NCI-H1417 (cell line): ENCODE measurements at places on chromosomes 1 and 21.

- peak; percentile 34 for DNase-seq
These were observed 167.9 kb upstream of the IRF2BP2 start for GRCh38 chr1:234777856-234778220.

- DNase-seq, result no peak
These were observed 647 bp downstream of the SDHB start for GRCh38 chr1:17053086-17053684.

DNA sequence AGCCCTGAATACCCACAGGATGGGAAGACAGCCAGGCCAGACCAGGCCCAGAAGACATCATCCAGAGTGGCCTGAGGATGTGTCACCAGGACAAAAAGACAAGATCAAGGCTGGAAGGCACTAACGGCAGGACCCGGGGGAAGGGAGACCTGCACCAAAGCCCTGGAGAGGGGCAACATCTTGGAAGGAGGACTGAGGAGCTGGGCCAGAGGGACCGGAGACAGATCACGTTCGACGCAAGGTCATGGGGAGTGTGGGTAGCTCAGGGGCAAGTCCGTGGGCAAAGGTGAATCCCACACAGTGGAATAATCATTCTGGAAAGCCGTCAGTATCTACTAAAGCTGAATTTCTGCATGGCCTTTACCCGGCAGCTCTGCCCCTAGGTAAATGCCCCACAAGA lies 478.6 kb downstream of the MATN1 start:
- no peak for DNase-seq

DNA sequence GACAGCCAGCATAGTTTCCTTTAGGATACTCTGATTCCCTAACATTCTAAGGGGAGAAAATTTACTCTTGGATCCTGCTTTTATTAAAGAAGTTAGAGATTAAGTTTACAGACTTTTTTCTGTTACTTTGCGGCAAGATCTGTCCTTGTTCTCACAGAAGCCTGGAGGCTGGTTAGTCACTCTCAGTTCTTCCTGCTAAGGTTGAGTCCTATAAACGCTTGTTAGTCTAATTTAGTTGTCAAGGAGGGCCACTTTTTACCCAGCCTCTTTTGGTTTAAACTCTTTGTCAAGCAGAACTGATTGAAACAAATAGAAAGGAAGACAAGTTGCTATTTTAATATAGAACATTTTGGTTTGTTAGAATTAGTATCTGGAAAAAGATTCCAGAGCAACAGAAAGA lies 89.7 kb downstream of the C21orf91 start:
- no peak for DNase-seq

DNA sequence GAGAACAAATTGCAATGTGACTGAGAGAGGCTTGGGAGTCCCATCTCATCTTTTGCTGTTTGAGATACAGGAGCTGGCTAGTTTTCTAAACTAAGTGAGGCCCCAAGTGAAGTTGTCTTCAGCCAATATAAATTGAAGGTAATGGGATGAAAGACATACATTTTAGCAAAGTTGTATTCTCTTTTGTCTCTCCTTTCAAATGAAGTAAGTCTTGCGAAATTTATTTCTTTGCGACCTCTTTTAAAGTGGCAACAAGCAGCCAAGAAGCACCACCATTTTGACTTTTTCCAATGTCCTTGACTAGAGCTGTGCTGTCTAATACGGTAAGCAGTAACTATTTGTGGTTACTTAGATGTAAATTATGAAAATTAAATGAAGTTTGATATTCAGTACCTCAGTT lies 385.7 kb downstream of the USP25 start:
- no peak for DNase-seq

GRCh38 chr1:36748466-36748865 lies 265.8 kb upstream of the CSF3R start:
- DNase-seq, result no peak
